ENCODE measurements at places on chromosomes 7 and 10.

DNA sequence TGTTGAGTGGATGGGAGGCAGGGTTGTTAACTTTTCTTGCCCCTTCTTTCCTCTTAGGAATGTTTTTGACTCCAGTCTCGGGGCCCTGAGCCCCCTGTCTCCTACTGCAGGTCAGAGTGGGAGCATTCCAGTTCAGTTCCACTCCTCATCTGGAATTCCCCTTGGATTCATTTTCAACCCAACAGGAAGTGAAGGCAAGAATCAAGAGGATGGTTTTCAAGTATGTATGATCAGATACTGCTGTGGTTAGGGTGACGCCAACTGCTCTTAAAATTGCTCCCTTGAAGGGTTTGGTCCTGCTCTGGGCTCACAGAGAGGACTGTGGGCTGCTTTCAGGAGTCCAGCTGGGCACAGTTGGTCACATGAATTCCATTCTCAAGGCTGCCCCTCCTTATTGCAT, 22.0 kb downstream of the VWA2 start:
- DNase-seq = no peak

- DNase-seq = no peak
Measured at GRCh38 chr7:101094791-101095375, 9.6 kb downstream of the TRIM56 start.

- no peak for DNase-seq
Measured at GRCh38 chr10:33860552-33860951, 526.1 kb upstream of the NRP1 start.

GRCh38 chr10:73584737-73585136, 6.4 kb downstream of the USP54 start:
- no peak for DNase-seq

DNA sequence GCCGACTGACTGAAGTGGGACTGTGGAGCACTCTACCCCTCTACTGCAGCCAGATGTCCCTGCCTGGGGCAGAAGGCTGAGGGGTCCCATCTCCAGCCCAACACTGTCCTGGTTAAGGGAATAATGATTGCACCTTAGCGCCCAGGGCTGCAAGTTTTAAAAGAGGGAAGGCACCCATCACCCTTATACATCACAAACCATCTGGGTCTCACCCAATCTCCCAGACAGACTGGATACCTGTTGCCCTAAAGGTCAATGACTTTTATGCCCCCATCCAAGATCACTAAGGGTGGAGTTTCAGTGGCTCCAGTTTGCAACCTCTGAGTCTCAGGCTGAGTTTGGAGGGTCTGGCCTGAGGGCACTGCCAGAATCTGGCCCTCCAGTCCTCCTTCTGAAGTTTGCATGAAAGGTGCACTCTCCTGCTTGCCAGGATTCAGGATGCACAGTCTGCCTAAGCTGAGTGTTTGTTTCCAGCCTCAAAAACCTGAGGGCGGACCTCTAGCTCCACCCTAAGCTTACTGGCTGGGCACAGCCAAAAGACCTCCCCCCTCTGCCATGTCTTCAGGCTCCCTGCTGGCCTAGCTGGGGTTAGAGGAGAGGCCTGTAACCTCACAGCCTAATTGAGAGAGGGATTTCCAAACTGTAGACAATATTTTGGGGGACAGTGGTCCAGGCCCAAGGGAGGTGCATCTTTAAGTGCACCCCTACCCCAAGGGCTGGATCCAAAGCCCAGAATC, 2.5 kb upstream of the EMX2 start:
- no peak for DNase-seq

DNA sequence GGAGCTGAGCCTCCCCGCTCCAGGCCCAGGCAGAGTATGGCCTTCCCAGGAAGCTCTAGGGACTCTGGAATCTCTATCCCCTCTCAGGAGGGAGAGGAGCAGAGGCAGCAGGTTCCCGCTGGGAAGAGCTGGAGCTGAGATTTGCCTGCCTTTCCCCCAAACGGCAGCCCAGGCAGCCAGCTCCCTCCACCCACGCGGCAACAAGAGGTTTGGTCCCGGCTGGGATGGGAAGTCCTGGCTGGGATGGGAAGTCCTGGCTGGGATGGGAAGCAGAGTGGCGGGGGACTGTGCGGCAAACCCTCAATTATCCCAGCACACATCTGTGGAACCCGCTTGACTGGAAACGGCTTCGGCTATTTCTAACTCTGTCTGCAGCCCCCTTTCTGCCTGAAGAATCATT, 223.0 kb downstream of the ELFN1 start:
- DNase-seq = no peak

DNA sequence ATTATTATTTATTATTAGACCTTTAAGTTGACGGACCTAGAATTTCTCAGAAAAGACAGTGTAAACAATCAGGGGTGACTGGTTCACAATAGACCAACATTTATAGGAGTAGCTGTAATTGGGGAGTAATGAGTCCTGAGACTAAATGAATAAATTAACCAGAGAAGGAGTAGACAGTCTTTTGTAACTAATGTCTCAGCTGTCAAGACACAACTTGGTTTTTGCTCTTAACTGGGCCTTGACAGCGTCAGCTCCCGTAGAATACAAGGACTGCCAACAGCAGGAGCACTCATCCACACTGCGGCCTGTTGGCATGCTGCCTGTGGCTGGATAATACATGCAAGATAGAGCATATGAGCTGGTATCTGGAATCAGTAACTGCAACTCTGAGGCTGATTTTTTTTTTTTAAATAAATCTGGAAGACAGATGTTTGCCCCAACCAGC, 123.9 kb downstream of the CACNA2D1 start:
- DNase-seq = no peak

All from T-helper 1 cell (primary cell).